ENCODE measurements at places on chromosomes 2 and 18. TPM values are rescaled to one million over a fixed set of nuclear protein-coding genes. Genes with fewer than 3 reads are reported as not detected.

Gene CPS1
- 49.3 TPM for total RNA-seq

Gene CDK15
- total RNA-seq: 67.0 TPM

Gene COLEC12
- 103 TPM for total RNA-seq

Gene ACVR1
- total RNA-seq: 33.6 TPM

Gene VAPA
- 258 TPM for total RNA-seq

Gene CABYR
- 9.7 TPM for total RNA-seq

Gene ZNF396
- total RNA-seq: 2.2 TPM

Gene NPPC
- 0.59 TPM for total RNA-seq

Gene POMC
- total RNA-seq: 9.0 TPM

Gene CD8A
- not detected for total RNA-seq

Gene UGT1A4
- total RNA-seq: not detected

Gene ZBTB7C
- total RNA-seq: 0.12 TPM

Gene MEP1B
- total RNA-seq: not detected

Gene PPP1R7
- total RNA-seq: 101 TPM

Gene SLC35G4
- not detected for total RNA-seq

Gene WBP1
- total RNA-seq: 70.5 TPM

Gene GALNT13
- total RNA-seq: not detected

Gene MPP4
- total RNA-seq: 24.3 TPM

Gene KLHL14
- total RNA-seq: not detected

GRCh38 chr2:7539077-7539476 lies 621.9 kb downstream of the RNF144A start:
- no peak for DNase-seq

DNA sequence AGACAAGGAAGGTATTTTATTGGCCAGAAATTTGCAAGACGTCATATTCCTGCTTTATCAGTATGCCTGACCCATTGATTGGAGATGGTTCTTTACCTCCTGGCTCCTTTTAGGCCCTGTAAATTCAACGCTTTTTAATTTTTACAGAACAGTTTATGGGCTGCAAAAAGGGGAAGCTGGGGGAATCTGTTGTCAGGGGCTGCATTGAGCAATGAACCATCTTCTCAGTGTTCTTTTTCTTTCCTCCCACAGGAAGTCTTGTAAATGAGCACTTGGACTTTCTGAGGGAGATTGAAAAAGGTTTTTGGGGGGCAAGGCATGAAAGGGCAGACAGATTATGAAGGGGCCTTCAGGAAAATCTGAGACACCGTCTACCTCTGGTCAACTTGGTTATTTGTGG lies 503.6 kb upstream of the TNP1 start:
- no peak for DNase-seq

- peak; percentile 77 for DNase-seq
Observed at GRCh38 chr2:85536479-85536878, 2.5 kb upstream of the MAT2A start.

DNA sequence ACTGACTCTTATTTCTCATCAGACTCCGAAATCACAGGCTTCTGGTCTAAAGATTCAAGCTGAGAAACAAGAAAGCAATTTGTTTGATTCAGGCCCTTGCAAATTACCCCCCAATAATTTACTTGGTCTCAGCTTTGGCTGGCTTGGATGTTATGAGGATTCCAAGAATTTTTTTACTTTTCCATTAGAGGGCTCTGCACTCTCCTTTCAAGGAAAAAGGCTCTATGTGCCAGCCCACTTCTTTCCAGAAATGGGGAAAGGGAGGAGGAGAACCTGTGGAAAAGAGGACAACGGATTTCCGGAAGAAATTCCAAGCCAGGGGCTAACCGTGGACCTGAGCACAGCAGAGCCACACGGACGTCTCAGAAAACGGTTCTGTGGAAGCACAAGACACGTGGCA lies 44.4 kb downstream of the BCL11A start:
- no peak for DNase-seq

DNA sequence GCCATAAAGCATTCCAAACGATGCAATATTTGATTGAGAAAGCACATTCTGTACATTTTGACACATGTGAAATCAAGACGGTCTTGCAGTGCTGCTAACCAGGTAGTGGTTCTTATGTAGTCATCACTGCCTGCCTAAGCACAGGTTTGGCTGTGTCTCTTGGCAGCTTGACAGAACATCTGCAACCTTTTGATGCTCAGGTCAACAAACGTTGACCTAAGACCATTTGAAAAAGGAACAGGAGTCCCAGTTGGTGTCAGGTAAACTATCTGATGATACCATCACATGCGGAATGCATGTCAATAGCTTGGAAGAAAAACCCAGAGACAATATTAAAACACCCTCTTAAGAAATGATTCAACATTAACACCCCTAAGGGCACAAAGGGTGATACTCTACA lies 80.7 kb downstream of the L3MBTL4 start:
- DNase-seq: no peak

DNA sequence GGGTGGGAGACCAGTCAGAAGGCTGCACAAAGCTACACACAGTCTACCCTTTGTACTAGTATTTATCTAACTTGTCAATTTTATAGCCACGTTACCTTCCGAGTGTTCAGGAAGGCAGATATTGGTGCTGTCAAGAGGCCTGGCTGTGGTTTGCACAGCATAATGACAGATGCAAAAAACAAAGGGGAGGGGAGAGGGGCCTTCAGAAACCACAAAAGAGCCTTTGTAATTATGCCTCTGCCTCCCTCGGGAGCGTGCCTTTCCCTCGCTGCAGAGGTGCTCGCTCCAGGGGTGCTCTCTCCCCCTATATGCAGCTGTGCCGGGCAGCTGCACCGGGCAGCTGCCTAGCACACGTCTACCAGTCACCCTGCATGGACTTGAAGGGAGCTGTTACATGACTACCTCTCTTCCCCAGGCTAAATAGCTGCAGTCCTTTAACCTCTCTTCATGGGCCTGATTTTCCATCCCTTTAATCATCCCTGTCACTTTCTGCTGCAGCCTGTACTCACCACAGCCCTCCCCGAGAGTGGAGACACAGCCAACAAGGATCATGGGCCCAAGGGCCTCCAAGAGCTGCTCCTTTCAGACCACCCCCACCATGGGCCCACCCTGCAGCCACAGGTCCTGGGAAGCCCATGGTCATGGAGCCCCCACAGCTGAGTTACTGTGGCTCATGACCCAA lies 168.4 kb upstream of the PKDCC start:
- DNase-seq: peak; percentile 68

DNA sequence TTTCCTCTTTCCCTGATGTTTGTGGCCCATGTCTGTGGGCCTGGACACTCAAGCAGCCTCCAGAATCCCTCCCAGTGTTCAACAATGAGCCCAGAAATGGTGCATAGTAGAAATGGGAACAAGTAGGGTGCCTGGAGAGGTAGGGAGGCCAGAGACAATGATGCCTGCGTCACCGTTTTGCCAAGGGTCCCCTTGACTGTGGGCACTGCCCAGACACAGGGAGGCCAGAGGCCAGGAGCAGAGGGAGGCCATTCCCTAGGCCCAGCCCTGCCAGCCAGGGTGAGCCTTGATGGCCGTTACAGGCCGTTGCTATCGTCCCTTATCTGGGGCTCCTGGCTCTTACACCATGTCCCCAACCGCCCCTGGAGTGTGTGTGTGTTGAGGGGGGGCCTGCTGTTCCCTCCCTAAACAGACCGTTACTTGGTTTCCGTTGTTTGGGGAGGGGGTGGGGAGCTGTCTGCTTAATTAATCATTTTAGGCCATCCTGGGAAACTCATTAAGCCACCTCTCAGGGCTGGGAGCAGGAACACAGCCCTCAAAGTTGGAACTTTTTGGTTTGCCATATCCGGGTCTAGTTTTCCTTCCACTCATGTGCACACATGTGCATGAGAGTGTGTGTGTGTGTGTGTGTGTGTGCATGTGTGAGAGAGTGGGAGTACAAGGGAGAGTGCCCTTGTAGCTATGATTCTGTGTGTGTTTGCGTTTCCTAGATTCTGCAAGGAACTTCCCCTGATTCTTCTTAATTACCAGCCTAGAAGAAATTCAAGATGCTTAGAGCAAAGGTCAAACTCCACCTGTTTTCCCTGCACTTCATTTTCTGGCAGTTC lies 135.2 kb upstream of the HAAO start:
- DNase-seq: no peak

DNA sequence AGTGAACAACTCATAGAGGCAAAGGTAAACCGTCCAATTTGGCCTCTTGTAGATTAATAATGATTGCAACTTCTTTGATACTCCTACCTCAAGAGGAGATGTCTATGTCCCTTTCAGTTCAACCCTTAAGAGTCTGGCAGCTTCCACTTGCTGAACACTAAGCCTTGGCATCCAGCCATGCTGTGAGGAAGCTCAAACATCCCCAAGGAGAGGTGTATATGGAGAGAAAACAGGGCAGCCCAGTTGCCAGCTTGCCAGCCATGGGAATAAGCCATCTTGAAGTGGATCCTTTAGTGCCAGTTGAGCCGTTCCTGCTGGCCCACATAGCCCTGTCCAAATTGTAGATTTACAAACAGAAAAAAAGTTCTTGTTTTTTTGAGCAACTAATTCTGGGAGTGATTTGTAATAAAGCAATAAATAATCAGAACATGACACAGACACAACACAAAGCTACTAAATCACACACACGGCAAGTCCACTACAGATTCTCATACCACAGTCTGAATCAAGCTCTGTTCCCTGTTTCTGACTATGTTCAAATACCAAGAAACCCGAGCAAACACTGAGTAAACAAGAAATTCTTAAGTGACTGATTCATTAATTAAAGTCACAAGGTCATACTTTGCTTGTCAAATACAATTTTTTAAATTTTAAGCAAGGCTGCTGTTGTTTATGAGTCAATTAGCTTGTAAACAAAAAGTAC lies 96.1 kb downstream of the PID1 start:
- peak; percentile 62 for DNase-seq

- no peak for DNase-seq
Observed at GRCh38 chr18:48545757-48546321, 7.0 kb downstream of the CTIF start.

GRCh38 chr2:60104514-60105505 lies 448.6 kb downstream of the BCL11A start:
- DNase-seq: no peak

- peak; percentile 8 for DNase-seq
Observed at GRCh38 chr2:55459714-55460274, 40.1 kb upstream of the CCDC88A start.

DNA sequence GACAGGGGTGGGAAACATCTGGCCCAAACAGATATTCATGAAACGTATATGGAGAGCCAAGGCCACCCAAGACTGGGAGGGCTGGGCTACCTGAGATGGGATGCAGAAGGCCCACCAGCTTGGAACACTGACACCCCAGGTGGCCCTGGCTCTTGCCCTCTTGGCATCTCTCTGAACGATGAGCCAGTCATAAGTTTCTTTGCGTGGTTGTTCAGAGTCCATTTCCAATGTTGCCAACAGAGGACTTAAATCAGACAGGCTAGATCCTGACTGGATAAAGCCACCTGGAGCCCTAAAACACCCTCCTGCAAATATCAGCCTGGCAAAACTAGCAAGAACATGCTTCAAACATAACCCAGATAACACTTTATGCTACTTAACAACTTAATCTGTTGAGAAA lies 42.6 kb downstream of the LPIN2 start:
- DNase-seq: no peak

GRCh38 chr2:14316594-14316993 lies 315.9 kb upstream of the LRATD1 start:
- DNase-seq: no peak

- no peak for DNase-seq
Observed at GRCh38 chr2:236894791-236895190, 190.9 kb upstream of the COPS8 start.

DNA sequence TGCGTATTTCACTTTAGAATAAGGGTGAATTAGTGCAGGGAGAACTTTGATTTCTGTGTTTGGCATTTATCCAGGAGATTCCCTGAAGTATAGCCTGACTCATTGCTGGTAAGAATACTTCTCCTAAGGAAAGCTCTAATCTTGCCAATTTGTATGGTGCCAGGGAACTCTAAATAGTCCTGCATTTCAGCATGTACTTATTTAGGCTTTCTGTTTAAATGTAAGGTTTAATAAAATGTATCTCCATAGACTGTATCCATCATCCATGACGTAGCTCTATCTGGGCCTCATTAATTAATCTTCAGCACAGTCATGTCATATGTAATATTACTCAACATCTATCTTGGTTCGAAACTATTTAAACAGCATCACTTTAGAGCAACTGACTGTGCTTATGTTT lies 127.7 kb downstream of the DOK6 start:
- peak; percentile 1 for DNase-seq

GRCh38 chr2:5537180-5537688 lies 154.9 kb upstream of the SOX11 start:
- no peak for DNase-seq

- no peak for DNase-seq
Observed at GRCh38 chr2:5696404-5696944, 4.3 kb downstream of the SOX11 start.

GRCh38 chr18:76265497-76266235 lies 229.4 kb downstream of the ZNF516 start:
- DNase-seq: no peak

DNA sequence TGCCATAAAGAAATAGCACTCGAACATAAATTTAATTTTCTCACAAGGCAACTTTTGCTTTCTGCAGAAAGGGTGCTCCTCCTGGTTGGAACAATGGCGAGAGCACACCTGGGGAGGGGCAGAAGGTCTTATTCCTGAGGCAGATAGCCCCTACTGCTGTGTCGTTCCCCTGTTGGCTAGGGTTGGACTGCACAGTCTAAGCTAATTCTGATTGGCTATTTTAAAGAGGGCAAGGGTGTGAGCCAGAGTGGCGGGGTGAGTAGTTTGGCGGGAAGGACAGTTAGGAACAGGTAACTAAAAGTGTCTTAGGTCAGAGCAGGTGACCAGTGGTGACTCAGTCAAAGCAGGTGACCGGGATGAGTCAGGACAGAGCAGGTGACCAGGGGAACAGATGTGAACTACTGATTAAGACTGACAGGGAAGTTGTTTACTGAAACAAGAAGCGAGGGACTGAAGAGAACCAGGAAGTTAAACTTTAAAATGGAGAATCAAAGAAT lies 49.7 kb upstream of the AGAP1 start:
- DNase-seq: no peak

DNA sequence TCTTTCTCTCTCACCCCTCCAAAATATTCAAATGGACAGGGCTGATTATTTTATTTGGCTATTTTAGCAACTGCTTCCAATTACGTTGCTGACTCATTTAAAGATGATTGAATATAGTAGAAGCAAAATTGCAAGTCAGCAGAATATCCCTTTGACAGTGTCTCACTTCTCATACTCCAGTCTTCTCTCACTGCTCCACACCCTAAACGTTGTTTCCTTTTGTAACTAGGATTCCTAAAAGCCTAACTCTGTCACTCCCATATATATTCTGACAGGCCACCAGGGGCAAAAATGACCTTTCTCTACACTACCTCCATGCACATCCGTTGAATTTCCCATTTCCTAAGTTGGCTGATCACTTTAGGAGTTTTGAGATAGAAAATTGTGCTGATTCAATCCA lies 351.1 kb downstream of the RND3 start:
- no peak for DNase-seq

- no peak for DNase-seq
Observed at GRCh38 chr18:50871846-50872245, 7.1 kb upstream of the ME2 start.

DNA sequence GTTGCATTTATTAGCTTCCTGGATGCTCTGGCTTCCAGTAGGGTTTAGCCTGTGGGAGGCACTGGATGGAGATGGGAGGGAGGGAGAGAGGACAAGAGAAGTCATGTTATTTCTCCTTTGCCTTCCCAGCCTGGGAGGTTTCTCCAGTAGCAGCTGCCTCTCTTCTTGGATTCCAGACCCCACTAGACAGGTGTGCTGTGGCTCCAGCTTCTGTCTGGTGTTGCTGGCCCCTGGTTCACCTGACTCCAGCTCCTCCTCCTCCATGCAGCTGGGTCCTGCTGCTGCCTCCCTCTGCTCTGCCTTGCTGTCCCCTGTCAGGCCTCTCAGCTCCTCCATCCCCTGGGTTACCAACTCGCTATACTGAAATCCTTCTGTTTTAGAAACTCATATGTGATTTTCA lies 188.9 kb upstream of the TNP1 start:
- no peak for DNase-seq

Measured in RPMI7951 (cell line).